NCI-H1417 (cell line): ENCODE measurements at places on chromosomes 3 and 15.
A peak's percentile ranks its signal among the peaks of the same experiment; 100 is the strongest.

DNA sequence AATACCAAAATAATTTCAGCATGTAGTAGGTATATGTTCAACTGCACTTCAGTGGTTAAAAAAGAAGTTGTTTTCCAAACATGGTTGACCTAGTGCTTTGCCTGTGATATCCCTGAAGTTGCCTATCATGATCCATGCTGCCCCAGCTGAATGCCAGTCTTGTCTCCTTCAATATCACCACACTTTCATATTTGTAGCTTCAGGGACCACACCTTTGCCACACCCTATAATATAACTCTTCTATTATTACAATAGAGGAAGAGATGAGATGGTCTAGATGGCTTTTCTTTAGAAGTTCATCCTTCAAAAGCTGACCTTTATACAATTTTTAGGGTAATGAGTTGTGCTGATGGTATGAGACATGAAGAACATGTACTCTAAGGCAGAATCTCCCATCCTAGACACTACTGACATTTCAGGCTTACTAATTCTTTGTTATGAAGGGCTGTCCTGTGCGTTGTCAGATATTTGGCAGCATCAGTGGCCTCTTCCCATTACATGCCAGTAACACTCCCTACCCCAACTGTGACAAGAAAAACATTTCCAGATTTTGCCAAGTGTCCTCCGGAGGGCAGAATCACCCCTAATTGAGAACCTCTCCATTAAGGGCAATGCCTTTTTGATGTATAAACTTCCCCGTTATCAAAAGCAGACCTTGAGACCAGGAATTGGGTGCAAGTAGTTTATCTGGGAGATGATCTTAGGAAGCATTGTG lies 76.2 kb upstream of the PLCL2 start:
- no peak for DNase-seq

- DNase-seq: no peak
Measured at GRCh38 chr3:197426121-197426566, 127.7 kb upstream of the DLG1 start.

GRCh38 chr3:48776854-48777253 lies 59.8 kb upstream of the IP6K2 start:
- DNase-seq: no peak

- DNase-seq: no peak
Measured at GRCh38 chr3:143585720-143586456, 262.4 kb downstream of the SLC9A9 start.

DNA sequence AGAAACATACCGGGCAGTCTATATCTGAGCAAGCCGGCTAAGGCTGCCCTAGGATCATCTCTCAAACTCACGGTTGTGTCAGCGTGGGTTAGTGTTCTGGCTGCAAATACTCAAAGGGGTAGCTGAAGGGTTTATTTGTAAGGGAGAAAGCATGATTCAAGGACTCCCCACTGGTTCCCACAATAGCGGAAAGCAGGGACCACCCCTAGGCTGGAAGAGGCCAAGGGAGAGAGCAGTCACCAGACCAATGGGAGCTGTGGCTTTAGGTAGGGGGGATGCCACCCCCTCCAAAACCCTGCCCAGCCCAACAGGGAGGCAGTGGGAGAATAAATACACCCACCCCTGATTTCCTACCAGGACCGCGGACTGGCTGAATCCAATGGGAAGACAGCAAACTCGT lies 7.3 kb upstream of the LMCD1 start:
- DNase-seq: no peak

DNA sequence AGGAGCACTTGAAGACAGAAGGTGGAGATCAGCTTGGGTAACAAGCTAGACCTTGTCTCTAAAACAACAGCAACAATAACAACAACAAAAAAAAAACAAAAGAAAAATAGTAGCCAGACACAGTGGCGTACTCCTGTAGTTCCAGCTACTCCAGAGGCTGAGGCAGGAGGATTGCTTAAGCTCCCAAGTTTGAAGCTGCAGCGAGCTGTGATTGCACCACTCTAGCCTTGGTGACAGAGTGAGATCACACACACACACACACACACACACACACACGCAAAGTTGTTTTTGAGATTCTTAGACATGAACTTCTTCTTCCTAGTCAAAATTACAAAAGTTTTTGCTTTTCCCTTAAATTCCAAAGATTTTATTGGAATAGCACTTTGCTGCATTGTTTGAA lies 93.0 kb upstream of the IGSF10 start:
- no peak for DNase-seq

DNA sequence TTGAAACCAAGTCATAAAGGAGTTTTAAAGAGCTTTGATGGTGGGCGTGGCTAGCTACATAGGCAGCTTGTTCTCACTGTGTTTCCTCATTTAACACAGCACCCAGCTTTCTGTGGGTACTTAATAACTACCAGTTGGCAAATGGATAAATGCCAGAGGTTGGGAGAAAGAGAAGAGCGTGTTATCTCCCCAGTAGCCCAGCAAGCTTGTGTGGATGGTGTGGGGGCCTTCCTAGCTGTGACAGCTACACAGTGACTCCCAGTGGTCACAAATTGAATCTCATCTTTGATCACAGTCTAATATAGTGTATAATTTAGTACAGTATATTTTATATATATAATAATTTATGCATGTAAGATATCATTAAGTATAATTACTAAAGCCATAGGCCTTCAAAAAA lies 984.1 kb downstream of the EPHA3 start:
- peak; percentile 71 for DNase-seq

GRCh38 chr3:18246336-18247060 lies 178.6 kb downstream of the SATB1 start:
- DNase-seq: no peak

GRCh38 chr3:151923901-151924300 lies 50.5 kb downstream of the SUCNR1 start:
- no peak for DNase-seq

DNA sequence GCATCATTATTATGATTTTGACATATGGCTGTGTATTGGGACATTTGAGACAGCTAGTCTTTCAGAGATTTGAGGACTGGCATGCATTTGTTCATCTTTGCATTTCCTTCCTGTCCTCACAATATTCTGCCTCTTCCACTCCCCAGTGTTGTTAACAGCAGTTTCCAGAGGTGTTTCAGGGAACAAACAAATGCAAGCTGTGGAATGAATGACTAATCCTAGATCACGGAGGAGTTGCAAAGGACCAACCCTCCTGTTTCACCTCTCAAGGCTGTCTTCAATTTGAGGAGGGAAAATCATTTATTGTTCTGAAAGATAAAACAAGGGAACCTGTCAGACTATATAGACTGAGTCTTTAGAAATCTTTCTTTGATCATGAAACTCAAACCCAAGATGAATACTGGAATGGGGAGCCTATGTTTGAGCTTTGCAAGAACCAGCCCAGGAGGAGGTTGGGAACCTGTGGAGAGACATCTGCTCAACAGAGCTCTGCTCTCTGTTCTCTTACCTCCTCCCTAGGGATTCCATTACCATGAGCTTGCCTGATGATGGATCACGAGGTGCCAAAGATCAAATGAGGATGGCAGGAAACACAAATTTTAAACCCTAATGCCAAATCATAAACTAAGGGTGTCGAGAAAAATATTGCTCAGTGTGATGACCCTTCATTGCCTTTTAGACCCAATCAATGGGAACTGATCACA lies 68.5 kb downstream of the SLC7A14 start:
- no peak for DNase-seq

DNA sequence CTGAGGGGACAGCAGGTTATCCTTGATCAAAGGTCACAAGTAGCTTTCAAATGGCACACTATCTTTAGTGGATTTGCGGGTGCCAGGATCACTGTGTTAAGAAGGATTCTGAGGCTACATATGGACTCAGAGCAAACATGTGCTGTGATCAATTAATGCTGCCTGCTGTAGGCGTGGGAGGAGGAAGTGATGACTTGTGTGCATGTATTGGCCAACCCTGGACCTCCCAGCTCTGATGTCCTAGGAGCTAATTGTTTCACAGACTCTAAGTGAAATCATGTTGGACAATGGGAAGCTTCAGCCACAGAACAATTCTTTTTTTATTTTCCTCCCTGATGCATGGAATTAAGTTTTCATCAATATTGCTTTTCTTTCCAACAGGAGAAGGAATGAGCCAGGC lies 24.4 kb downstream of the FAH start:
- DNase-seq: no peak

DNA sequence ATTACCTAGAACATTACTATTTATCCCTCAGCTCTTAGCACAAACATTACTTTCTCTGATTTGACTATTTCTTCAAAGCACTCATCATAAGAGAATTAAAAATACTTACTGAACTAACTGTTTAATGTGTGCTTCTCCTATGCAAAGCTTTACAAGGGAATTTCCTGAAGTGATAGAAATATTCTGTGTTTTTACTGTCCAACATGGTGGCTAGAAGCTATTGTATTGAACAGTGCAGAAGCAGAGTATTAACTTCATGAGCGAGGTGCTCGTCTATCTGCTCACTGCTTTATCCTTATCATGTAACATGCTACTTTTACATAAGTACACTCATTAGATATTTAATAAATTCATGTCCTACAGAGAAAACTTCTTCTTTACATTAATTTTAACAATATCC lies 239.1 kb downstream of the ISL2 start:
- no peak for DNase-seq

DNA sequence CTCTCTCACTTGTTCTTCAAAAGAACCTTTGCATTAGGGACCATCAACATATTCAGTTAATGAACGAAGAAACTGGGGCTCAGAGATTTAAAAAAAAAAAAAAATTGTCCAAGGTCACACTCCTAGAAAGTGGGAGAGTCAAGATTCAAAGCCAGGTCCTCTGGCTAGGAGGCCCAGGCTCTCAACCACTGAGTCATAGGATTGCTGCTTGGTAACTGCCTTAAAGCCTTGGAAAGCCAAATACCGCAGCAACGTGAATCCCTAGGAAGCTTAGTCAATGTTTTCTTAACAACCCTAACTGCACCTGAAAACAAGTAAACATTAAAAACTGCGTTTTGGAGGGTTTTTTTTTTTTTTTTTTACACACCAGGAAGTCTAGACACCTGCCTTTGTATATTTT lies 156.8 kb downstream of the WNT5A start:
- no peak for DNase-seq

- DNase-seq: no peak
Measured at GRCh38 chr15:90959894-90960293, 5.2 kb downstream of the RCCD1 start.

DNA sequence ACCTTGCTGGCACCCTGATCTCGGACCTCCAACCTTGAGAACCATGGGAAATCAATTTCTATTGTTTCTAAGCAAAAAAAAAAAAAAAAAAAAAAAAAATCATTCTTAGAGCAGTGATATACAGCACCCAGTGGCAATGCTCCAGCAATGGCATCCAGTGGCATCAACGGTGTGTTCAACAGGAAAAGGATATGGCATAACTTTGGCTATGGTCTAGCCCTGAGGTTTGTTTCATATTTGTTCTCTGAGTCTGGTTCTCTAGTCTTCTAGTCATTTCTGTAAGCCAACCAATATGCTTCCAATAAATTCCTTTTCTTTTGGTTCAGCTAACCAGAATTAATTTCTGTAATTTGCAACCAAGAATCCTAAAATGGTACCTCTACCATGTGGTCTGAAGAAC lies 19.2 kb downstream of the DENND4A start:
- no peak for DNase-seq

GRCh38 chr3:155382396-155383042 lies 89.0 kb upstream of the STRIT1 start:
- peak; percentile 66 for DNase-seq

- DNase-seq: no peak
Measured at GRCh38 chr3:150177673-150178381, 207.1 kb upstream of the PFN2 start.

GRCh38 chr15:66023311-66023972 lies 154.2 kb downstream of the RAB11A start:
- no peak for DNase-seq

DNA sequence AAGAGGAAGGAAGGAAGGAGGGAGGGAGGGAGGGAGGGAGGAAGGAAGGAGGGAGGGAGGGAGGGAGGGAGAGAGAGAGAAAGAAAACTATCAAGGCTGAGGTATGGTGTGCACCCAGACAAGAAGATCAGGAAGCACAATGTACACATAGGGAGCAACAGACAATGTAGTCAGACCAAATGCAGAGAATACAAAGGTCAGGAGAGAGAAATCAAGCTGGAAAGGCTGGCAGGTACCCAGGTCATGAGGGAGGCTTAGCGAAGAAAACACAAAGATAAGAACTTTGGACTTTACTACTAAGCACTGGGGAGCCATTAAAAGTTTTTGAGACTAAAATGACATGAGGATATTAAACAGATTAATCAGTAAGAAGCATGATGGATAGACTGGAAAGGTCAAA lies 176.0 kb upstream of the TMCO5A start:
- no peak for DNase-seq

- no peak for DNase-seq
Measured at GRCh38 chr3:118108769-118109168, 925.9 kb downstream of the IGSF11 start.

- DNase-seq: no peak
Measured at GRCh38 chr3:25462495-25462894, 34.4 kb downstream of the RARB start.

DNA sequence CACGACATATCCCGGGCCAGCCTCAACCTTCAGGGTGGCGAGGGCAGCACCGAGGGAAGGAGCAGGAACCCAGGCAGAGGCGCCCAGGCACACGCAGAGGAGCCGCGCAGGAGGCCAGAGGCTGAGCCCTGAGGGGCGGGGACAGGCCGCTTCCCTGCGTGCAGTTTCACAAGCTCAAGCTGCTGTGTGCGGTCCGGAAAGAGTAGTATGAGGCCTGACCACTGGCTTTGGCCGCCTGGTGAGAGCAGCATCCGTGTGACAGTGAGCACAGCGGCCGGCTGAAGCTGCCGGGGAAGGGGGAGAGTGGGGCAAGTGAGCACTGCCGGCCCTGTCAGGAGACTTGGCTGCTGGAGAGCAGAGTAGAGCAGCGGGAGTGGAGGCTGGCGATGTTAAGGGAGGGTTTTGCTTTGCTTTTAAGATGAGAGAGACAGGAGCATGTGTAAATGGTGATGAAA lies 8.7 kb downstream of the ZDHHC19 start:
- no peak for DNase-seq

GRCh38 chr3:106582151-106582550 lies 713.3 kb upstream of the CBLB start:
- DNase-seq: no peak

DNA sequence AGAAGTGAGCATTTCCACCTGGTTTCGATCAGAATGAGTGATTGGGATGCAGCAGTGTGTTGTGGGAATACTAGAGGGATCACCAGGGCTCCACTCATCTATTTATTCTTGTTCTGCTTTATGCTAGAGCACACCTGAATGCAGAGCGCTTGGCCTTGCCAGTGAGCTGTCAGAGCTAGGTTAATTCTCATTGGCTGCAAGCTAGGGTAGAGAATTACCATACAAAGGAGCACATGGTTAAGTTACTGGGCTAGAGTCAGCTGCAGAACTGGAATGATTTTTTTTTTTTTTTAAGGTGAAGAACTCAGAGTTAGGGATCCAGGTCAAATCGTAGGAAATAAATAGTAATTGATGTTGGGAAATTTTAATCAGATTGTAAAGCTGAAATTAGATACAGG lies 8.8 kb downstream of the EIF2AK4 start:
- DNase-seq: no peak
